ENCODE measurements at places on chromosomes 7 and 10.

DNA sequence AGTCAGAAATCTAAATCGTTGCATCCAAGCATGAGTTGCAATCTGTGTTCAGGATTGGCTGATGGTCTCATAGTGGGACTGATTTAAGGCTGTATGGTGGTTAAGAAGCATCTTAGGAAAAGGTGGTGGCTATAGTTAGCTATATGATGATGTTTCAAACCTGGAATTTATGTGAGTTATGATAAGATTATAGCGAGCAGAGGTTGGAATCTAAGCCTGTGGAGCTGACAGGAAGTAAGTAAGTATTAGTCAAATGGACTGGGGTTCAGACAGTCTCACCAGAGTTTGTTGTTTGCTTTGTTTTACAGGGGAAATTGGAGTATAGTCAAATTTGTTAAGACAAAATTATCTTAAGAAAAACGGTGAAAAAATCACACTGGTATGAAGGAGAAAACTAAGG lies 56.7 kb downstream of the ANKRD7 start:
- DNase-seq, result no peak

DNA sequence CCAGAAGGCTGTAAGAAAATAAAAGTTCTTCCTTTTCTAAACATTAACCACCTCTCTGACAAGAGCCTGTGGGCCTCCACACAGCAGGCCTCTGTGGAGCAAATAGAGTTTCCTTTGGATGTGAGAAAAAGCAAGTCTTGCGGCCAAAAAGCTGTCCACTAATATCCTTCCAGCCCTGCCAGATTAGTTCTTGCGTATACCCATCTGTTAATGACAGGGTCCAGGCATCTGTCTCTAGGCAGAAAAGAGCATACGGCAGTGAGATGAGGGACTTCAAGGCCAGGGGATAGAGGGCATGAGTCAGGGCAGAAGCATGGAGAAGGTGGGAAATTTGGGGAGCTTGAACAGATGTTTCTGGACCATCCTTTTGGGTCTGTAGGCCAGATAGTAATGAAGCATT lies 164.9 kb downstream of the NSUN6 start:
- no peak for DNase-seq

DNA sequence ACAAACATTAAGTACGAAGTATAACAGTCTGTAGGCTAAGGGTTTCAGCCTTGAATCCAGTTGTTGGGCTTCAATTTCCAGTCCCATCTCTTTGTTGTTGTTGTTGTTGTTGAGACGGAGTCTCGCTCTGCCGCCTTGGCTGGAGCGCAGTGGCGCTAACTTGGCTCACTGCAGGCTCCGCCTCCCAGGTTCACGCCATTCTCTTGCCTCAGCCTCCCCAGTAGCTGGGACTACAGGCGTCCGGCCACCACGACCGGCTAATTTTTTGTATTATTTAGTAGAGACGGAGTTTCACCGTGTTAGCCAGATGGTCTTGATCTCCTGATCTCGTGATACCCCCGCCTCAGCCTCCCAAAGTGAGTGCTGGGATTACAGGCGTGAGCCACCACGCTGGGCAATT lies 464.9 kb downstream of the ANKRD7 start:
- no peak for DNase-seq

GRCh38 chr7:141497391-141497790 lies 53.8 kb upstream of the AGK start:
- DNase-seq, result no peak

DNA sequence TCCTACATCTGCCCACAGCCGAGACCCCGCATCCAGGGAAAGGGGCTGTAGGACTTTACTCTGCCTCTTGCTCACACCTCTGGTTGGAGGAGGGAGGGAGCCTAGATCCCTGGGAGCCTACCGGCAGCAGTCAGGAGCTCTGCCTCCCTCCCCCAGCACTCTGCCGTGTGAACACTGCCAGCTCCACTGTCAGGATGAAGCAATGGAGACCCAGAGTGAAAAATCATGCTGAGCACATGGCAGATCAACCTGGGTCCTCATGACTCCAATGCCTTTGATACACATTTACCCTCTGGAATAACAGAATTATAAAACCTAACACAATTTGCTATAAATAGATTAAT lies 477.7 kb downstream of the TNS3 start:
- DNase-seq, result no peak

DNA sequence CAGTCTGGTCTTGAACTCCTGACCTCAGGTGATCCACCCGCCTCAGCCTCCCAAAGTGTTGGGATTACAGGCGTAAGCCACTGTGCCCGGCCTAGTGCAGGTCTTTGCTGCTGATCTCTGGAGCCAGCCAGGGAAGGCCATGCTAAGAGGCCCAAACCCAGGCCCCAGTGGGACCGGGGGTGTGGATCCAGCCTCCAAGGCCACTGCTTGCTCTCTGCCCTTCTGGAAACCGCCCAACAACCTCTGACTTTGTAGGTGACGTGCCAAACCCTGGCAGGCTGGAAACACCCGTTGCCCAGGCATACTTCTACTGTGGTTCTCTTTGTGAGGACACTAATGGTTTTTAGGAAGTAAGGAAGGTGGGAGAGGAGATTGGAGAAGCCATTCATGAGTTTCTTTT lies 83.5 kb upstream of the GNA12 start:
- DNase-seq, result no peak

DNA sequence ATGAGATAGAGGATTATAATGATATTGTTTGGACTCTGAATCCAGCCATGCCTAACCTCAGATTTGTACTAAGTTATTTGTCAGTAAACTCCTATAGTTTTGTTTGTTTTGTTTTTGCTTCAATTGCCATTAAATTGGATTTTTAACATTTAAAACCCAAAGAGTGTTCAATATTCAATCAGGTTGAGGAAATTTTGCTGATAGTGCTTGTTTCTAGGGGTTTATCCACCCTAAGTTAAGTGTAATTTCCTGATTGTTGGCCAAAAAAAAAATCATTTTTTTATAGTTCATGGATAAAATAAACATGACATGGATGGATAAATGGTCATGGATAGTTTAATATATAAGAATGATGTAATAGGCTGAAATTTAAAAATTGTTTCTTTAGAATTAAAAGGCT lies 11.4 kb upstream of the BET1 start:
- no peak for DNase-seq

GRCh38 chr7:145183069-145183468 lies 347.2 kb upstream of the TPK1 start:
- no peak for DNase-seq

DNA sequence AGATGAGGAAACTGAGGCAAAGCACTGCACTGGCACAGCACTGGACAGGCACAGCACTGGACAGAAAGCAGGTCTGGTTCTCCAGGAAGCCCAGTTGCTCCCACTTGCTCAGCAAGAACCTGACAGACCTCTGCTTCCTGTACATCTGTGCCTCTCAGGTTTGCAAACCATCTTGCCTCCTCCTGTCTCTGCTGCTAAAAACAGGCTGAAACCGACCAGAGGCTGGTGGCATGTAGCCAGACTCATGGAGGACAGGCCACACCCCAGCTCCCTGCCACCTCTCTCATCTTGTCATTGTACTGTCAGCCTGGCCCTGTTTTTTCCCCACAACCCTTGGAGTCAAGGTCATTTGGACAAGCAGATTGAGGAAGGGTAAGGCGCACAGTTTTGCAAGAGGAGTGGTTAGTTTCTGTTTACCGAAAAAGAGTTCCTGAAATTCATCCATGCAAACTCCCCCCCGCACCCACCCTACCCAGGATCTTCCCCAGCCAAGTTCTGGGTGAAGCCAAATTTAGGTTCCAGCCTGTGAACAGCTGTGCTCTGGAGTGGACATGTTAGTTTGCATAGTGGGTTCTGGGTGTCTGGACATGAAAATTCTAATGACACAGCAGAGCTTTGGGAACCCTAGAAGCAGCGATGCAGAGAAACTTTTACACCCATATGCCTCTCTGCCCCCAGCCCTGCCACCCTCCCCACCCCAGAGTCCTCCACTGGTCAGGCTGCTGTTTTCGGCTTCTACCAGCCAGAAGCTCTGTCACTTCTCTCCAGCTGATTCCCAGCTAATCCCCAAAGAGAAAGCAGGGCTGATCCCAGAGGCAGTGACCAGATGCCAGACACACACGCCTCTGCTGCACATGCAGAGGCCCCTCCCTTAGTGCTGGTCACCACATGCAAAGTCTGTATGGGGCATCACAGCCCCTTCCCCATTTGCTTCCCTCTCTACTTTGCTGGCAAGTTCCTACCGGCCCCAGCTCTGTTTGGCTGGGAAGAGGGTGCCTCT lies 8.5 kb upstream of the C10orf105 start:
- DNase-seq, result peak; percentile 56
